Fibroblast of skin of left quadriceps (primary cell): ENCODE measurements at places on chromosomes 1 and 21.

GRCh38 chr1:155910621-155911121 lies 478 bp downstream of the RIT1 start:
- DNase-seq: no peak

DNA sequence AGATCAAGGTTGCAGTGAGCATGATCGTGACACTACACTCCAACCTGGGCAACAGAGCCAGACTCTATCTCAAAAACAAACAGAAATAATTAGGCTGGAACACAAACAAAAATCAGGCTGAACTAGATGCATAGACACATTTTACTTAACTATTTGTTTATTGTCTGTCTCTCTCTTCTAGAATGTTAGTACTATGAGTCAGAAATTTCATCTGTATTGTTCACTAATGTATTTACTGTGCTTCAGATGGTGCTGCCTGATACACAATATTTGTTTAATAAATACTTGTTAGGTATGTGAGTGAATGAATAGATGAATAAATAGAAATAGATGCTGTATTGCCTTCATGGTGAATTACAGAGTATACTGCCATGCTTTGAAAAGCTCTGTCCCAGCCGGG lies 6.0 kb upstream of the LIN28A start:
- DNase-seq: no peak

GRCh38 chr1:114289306-114289705 lies 135.6 kb upstream of the SYT6 start:
- no peak for DNase-seq

- DNase-seq: no peak
Observed at GRCh38 chr1:108601708-108602410, 42.0 kb downstream of the EEIG2 start.

- no peak for DNase-seq
Observed at GRCh38 chr1:183466781-183467180, 5.5 kb upstream of the SMG7 start.

DNA sequence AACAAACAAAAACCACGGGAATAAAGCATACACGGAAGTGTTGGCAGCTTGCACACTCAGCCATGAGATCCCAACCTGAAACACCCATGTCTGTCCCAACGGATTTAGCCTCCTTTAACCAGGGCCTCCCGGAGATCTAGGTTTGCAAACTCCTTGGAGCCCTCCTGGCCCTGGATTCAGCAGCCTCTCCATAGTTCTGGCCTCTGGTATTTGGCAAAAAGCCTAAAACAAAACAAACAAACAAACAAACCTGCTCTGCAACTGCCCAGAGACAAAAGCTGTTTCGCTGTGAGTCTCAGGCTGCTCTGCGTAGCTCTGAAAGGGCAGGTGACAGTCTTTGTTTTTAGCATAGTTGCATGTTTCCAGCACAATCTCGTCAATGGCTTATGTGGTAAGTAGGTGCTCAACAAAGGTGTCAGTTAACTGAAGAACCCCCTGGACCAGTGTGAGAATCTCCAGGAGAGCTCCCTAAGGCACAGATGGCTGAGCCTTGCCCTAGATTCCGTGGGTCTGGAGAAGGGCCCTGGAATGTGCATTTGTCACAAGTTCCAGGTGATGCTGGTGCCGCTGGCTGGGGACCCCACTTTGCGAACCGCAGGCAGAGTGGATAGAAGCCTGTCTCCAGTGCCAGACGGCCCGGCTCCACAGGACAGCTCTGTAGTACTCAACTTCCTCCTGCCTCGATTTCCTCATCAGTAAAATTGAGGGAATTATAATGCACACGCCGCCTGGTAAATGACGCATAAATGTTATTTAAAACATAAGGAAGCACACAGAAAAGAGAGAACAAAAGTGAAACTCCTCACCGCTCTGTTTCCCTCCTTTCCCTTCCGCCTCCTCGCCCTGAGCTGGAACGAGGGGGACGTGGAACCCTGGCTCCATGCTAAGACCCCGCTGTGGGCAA lies 86.2 kb downstream of the RIPK4 start:
- DNase-seq: no peak

DNA sequence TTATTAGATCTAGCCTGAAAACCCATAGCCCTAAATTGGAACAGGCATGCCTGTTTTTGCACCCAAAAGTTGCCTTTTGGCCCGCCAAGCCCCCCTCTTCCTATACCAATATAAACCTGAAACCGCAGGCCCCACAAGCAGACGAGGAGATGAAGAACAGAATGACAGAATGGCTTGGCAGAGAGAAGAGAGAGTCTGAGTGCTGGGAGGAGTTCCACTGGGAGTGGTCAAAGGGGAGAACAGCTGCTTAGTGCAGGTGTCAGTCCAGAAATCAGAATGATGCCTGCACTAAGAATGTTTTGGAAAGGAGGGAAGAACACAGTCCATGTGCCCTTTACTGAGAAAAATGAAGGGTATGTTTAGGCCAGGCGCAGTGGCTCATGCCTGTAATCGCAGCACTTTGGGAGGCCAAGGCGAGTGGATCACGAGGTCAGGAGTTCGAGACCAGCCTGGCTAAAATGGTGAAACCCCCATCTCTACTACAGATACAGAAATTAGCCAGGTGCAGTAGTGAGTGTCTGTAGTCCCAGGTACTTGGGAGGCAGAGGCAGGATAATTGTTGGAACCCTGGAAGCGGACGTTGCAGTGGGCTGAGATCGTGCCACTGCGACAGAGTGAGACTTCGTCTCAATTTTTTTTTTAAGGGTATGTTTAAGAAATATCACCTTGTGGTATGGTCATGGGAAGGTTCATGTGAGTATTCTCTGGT lies 9.4 kb downstream of the DYRK1A start:
- DNase-seq: no peak

DNA sequence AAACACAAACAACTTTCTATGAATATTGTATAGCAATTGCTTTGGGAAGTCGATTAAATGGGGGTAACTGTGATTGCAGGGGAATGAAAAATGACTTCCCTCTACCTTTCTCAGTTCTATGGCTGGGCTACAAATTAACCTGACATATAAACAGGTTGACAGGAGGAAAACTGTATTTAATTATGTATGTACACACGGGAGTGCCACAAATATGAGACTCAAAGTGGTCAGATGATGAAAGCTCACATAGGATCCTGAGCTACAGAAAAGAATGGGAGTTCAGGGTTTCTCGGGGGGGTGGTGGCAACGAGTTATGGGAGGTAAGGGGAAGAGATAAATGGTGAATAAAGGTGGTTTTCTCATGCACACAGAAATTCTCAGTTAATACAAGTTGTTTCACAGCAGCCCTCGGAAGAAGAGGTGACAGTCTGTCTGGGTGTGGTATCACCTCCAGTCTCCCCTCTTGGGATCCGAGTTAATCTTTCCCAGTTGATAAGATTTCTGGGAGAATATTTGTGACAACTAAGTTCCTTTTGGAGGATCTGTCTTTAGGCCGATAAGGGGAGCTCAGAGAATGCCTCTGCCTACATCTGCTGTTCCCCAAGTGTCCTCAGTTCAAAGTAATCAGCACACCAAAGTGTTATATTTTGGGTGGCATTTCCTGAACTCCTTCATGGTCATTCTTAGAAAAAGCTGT lies 26.3 kb downstream of the GADD45A start:
- DNase-seq: no peak
